Caudate nucleus (tissue), 63 donors: ENCODE measurements at places on chromosomes 2 and 18.

DNA sequence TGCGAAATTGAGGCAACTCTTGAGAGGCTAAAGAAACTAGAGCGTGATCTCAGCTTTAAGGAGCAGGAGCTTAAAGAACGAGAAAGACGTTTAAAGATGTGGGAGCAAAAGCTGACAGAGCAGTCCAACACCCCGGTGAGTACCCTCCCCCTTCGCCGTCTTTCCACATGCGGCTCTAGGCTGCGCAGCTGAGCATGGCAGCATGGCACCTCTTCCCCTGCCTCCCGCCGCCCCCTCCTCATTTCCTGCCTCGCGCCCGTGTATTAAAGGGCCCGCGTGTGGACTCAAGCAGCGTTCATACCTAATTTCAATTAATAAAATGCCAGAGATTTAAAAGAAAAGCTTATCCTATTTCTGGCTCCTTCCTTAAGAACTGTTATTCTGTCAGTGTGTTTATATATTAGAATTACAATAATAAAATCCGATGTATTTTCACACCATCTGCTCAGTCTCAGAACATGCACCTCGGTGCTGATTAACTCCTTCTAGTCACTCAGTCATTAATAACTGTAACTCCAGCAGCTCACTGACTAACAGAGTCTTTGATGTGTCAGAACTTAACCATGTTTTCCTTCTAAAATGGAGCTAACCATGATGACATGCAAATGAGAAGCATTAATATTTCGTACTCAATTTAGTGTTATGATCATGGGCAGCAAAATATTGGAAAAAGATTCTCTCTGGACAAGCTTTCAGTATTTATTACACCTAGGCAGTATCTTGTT is 137.4 kb upstream of the CDCA7 start:
- no peak for DNase-seq

GRCh38 chr2:183224948-183225347 is 100.7 kb downstream of the NUP35 start:
- DNase-seq: no peak

- DNase-seq: no peak
Observed at GRCh38 chr2:71933467-71934319, 214.0 kb downstream of the CYP26B1 start.

GRCh38 chr2:67604360-67604759 is 207.2 kb downstream of the ETAA1 start:
- no peak for DNase-seq

DNA sequence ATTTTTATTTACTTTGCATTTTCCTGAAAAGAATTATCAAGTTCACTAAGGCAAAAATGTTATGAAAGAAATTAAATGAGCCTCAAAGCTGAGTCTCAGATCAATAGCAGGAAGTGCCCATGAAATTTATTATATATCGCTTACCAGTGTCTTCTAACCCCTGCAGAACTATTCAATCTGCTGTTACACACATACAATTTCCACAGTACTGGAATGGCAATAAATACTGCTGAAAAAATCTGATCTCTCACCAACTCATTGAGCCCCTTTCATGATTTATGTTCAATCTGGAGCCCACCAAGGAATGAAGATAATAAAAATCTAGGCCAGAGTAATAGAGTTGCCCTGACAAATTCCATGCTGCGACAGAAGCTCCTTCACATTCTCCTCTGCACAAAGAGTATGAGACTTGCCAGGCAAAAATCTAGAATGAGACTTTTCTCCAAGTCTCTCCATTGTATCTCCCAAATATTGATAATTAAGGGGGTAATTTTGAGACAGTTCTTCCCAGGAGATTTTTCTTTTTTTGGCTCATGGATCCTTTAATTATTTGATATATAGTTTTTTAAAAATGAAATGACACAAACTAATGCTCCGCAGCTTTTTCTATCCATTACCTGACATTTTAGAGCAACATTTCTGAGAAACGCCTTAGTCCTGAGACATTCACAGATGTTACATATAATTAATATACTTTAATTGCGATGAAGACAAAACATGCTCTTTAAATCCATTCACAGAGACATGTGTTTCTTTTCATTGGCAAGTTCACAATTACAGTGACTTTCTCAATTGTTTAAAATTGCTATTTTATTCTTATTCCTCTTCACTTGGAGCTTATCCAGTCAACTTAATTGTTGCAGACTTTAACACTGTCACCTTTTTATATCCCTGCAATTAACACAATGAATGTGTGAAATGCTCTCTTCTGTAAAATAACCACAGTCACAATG is 1020.4 kb downstream of the CBLN2 start:
- no peak for DNase-seq

- no peak for DNase-seq
Observed at GRCh38 chr2:171541202-171541887, 19.1 kb downstream of the CYBRD1 start.

GRCh38 chr2:239079671-239080294 is 231.9 kb downstream of the TWIST2 start:
- DNase-seq: no peak

DNA sequence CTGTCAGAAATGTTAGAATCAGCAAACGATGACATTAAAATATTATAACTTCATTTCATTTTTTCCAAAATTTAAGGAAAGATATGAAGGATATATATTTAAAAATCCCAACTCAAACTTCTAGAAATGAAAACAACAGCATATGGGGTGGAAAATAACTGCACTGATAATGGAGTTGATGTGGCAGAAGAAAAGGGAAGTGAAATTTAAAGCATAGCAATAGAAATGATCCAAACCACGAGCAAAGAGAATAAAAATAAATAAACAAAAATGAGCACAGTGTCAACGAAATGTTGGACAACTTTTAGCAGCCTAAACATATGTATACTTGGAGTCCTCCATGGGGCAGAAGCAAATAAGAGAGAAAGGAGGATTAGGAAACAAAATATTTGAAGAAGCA is 280.2 kb downstream of the KCNJ3 start:
- no peak for DNase-seq

GRCh38 chr2:231575612-231576256 is 16.9 kb upstream of the TEX44 start:
- DNase-seq: no peak

DNA sequence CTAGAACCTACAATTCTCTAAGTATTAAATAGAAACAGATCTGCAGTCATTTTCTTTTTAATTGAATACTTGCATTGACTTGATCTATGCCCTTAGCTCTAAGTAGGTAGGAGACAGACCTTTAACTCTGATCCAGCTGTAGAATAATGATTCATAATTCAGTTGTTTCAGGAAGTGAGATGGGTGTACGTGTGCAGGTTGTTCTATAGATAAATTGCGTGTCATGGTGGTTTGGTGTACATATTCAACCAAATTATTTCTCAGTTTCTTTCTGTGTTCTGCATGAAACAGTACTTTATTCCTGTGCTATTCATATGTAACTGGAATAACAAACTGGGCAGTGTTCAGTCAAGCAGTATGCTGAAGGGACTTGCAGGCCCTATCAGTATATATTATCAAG is 34.3 kb upstream of the CD226 start:
- DNase-seq: no peak

- no peak for DNase-seq
Observed at GRCh38 chr2:96788442-96789244, 27.4 kb upstream of the CNNM3 start.

- DNase-seq: no peak
Observed at GRCh38 chr2:106596844-106597243, 109.7 kb downstream of the CD8B2 start.

DNA sequence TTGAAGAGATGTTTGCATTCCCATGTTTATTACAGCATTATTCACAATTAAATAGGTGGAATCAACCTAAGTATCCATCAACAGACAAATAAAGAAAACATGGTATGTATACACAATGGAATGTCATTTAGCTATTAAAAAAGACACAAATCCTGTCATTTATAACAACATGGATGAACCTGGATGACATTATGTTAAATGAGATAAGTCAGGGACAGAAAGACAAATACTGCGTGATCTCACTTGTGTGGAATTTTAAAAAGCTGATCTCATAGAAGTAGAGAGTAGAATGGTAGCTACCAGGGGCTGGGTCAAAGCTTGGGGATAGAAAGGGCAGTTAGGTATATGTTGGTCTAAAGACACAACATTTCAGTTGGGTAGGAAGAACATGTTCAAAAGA is 376.3 kb downstream of the EPHA4 start:
- no peak for DNase-seq

DNA sequence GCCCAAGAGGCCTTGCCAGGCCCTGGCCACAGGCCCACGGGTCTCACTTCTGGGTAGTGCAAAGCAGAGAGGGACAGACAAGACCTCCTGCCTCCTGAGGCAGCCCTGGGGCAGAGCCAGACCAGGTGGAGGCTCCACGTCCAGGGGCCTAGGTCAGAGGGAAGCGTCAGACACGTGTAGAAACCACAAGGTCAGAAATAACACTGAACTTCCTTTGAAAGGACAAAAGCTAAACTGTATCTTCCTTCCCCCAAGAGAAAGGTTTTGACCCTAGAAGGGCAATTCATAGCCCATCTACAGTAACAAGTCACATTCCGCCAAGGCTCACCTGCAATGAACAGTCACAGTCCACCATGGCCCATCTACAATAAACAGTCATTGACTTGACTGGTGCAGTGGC is 17.9 kb downstream of the SDC1 start:
- DNase-seq: no peak

DNA sequence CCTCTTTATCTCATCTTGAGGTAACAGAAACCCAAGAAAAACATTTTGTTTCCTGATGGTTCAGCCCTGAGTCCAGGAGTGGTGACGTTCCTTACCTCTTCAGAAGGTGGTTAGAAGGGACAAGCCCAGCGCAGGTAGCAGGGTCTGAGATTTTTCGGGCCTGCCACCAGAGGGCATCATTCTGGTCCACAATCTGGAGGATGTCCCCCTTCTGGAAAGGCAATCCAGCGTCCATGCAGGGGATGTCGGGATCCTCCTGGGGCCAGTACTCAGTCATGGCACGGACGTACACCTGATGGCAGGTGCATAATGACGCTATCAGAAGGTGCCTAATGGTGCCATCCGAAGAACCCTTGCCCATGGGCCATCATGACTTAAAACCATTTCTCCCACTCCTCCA is 17.7 kb downstream of the MPP4 start:
- DNase-seq: no peak

DNA sequence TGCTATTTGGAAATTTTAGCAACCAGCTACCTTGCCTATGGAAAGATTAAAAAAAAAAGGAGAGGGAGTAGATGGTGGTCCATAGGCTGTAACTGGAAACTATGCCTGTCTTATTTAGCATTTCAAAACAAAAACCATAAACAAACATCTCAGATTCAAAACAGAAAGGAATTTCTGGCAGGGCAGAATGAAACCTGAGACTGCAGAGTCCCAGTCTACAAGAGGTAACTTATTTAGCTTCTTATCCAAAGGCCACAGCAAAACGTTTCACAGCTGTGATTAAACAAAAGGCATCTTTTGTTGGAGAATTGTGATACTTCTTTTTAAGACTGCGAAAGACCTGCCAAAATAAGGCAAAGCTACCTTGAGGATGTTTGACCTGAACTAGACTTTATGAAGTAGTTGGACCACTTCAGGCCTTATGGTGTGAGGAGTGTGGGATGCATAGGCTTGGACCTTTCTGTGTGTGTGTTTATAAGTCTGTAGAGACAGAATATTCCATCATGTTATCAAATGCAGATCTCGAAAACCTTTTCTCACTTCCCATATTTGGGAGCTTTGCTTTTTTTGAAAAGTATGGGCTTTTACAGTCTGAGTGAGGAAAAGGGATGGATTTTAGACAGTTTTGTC is 11.0 kb downstream of the CRIM1 start:
- no peak for DNase-seq

DNA sequence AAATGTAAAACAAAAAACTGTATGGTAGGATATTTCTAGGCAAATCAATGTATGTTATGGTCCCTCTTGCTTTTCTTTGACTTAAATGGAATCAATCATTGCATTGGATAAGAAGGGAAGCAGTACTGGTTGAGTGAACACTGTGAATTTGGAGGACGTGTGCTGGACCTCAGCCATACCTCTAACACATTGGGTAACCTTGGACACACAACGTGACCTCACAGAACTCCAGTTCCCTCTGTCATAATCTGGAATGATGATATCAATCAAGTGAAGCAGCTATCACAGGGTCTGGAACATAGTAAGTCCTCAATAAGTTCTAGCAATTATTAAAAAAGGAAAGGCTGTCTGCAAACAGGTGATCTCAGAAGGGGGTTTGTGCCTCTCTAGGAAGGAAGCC is 474.9 kb upstream of the TCF4 start:
- no peak for DNase-seq

GRCh38 chr2:96153991-96154431 is 8.8 kb upstream of the DUSP2 start:
- DNase-seq: no peak

GRCh38 chr2:144701259-144701658 is 181.3 kb upstream of the ZEB2 start:
- DNase-seq: no peak

GRCh38 chr2:86037141-86037794 is 68.4 kb downstream of the POLR1A start:
- no peak for DNase-seq

DNA sequence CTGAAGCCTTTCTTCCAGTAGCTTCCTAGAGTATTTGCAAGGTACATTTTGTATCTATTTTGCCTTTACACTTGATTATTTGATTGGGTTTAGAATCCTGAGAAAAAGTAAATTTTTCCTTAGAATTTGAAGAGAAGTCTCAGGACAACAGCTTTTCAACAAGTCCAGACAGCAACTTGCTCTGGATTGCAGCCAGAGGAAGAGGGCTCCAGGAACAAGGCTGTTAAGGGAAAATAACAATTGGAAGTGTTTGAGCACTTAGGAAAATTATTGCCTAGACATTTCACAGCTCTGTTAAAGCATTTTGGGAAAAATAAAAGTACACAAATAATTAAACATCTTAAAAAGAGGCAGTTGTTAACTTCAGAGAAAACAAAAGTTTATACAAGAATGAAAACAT is 58.3 kb upstream of the RAPGEF4 start:
- no peak for DNase-seq

DNA sequence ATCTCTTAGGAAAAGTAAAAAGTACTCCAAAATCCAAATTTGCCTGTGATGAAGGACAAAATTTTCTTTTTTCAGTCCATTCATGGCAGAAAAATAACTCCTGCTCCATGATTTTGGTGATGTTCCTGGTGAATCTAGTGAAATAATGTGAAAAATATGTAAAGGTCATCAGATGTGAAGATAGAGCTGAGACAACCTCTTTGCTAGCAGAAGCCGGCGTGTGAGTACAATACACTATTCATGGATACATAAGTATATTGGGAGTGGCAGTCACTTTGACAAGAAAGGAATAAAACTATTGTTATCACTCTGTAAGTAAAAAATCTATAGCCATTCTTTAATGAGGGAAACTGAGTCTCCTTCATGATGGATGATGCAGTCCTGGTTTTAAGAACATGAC is 6.3 kb upstream of the SLC1A4 start:
- DNase-seq: no peak
